ENCODE measurements at places on chromosomes 5 and 9.

DNA sequence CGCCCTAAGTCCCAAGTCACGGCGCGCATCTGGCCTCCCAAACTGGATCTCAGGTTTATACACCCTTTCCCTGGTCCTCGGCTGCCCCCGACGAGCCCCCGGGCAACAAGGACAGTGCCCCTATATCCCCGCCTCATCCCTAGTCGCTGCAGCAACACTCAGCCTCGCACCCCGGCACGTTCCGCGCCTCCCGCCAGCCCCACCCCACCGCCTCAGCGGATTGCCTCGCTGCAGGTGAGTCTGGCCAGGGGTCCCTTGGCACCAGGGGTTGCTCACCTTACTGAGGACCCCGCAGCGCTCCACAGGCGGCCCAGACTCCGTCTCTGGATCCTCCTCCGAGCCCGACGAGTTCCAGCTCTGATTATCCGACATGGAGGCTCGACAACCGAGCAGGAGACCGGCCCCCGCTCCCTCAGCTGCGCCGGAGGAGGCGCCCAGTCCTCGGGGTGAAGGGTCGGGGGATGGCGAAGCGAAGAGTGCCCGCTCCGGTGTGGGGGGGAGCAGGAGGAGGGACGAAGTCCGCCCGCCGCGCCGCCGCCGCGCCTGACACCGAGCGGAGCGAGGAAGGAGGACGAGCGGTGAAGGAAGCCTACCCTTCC lies 494 bp downstream of the CERT1 start:
- DNase-seq, result no peak

- DNase-seq, result no peak
Observed at GRCh38 chr5:97454015-97454414, 271.0 kb upstream of the RIOK2 start.

DNA sequence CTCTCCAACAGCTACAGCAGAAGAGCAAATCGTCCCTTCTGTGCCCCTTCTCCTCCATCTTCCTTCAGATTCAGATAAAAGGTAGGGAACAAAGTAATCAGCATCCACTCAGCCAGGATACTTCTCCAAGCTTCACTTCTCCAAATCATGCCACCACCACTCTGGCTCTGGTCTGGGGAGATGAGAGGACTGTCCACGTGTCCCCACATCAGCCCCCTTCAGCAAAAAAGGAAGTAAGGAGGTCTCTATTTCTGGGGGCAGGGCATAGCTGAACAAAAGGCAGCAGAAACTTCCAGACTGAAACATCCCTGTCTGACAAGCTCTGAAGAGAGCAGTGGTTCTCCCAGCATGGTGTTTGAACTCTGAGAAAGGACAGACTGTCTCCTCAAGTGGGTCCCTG lies 116.9 kb downstream of the C5orf15 start:
- no peak for DNase-seq

DNA sequence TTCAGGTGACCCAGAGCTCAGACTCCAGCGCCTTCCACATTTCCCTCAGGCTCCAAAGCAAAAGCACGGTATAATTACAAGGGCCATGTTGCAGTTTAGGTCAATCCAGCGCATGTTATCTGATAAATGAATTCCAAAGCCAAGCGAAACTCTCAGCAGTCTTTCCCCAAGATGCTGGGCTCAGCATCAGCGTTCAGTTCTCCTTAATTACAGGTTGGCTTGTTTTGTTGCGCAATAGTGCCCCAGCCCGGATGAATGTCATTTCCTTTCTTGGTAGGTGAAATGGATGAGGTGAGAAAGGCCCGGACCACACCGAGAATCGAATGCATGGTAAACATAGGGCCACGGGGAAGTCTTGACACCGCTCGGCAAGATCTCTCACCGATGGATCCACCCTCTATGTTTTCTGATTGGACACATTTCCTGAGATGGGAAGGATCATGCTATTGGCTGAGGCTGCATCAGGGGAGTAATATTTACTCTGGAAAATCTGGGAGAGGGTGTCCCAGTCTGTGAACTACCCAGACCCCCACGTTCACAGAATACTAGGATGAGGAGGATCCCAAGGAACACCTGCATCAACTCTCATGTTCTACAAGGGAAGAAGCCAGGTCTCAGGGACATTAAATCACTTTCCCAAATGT lies 221.2 kb upstream of the ANKRD55 start:
- DNase-seq, result no peak

GRCh38 chr9:37988041-37988440 lies 81.0 kb downstream of the SHB start:
- no peak for DNase-seq

DNA sequence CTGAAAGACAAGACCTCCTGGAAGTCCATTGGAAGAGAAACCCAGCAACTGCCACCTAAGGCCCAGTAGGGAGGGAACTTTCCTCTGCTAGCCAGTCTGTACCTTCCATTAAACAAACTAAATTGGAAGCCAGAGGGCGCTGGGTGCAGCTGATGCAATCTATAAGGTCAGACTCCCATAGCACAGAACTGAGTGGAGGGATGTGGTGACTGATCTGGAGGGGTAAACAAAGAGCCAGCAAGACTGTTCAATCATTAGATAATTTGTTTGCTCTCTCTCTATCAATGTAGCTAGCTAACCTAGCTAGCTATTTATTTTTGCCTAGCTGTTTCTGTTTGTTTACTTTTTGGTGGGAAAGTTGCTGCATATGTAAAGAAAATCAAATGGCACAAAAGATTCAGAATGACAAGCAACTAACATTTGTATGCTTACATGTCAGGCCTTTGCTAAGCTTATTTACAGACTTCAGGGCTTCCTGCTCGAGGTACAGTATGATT lies 291.8 kb upstream of the DAB2 start:
- DNase-seq, result peak; percentile 73

GRCh38 chr9:71748280-71748743 lies 20.0 kb downstream of the CEMIP2 start:
- peak; percentile 82 for DNase-seq

- DNase-seq, result no peak
Observed at GRCh38 chr5:6729386-6730310, 16.4 kb downstream of the TENT4A start.

DNA sequence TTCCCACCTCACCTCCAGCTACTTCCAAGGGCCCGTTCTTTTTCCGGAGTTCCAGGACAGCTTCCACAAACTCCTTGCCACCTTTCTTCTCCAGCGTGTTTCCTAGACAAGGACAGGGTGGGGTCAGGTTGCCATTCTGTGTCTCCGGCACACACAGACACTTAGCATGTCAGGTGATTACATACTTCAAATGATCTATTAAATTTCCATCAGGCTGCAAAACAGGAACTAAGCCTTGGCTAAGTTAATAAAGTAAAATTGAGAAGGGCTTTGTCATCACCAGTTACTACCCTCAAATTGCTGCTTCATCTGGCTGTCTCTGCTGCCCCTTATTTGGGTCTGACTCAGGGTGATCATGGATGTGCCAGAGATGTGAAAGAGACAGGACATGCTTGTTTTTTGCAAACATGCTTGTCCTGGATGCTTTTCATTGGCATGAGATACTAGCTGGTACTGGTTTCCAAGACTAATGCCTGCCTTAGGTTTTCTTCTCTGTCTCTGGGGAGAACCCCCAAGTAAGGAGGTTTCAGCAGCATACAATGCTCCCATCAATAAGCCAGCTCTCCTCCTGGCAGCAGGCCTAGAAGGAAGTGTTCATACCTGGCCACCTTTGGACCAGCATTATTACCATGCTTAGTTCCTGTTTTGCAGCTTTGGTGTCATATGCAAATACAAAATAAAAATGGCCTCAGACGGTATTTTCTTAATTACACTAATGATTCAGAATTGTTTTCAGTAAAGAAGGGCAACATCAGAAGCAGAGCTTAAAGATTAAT lies 52.9 kb downstream of the MACROH2A1 start:
- no peak for DNase-seq

- peak; percentile 14 for DNase-seq
Observed at GRCh38 chr9:126661521-126662251, 48.0 kb downstream of the LMX1B start.

GRCh38 chr5:74433255-74433895 lies 207.2 kb downstream of the ENC1 start:
- peak; percentile 60 for DNase-seq

- no peak for DNase-seq
Observed at GRCh38 chr9:132849185-132849706, 28.8 kb downstream of the AK8 start.

DNA sequence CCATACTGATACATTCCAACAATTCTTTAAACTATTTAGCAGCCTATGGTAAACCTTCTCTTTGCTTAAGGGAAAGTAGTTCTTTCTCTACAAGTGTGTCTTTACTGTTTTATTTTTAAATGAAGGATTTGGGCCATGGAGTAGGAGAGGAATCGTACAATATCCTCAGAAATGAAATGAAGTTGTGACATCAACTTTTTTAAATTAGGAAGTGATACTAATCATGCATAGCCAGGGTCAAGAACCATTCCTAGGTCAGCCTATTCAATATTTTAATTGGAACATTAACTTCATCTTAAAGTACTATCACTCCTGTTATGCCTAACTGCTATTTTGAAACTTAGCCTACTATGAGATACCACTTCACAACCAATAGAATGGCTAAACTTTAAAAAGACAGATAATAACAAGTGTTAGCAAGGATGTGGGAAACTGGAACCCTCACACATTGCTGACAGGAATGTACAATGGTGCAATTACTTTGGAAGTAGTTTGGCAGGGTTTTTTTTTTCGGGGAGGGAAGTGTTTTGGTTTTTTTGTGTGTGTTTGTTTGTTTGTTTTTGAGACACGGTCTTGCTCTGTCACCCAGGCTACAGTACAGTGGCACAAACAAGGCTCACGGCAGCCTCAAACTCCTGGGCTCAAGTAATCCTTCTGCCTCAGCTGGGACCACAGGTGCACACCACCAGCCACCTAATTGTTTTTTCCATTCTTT lies 10.7 kb downstream of the AGTPBP1 start:
- DNase-seq, result no peak

- DNase-seq, result peak; percentile 97
Observed at GRCh38 chr5:141654298-141654697, 3.1 kb upstream of the FCHSD1 start.

- DNase-seq, result no peak
Observed at GRCh38 chr5:5800801-5801761, 378.6 kb downstream of the ICE1 start.

GRCh38 chr9:90299968-90300367 lies 342.7 kb downstream of the DIRAS2 start:
- DNase-seq, result no peak

GRCh38 chr5:80894083-80894482 lies 66.1 kb upstream of the RASGRF2 start:
- no peak for DNase-seq

DNA sequence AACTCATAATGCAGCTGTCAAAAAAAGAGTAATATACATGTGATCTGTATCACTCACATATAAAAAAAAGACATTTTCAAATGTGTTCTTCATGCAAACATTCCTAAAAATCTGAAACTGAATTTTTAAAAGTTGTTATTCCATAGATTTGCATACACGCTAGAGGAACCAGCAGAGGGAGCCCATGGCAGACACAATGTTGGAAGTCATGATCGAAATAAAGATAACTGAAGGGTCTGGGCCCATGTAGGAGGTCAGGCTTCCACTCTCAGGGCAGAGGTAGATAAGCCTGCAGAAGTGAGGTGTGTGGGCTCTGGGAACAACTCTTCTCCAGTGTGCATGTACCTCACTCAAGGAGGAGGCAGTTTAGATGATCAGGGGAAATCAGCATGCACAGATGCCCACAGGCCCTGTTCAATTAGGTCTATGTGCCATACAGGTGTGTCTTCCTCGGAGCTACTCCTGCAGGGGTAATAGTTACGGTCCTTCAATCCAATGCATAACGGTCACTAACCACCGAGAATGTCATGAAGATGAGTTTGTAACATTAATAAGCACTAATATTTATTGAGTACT lies 208.6 kb downstream of the EPB41L4A start:
- peak; percentile 18 for DNase-seq

DNA sequence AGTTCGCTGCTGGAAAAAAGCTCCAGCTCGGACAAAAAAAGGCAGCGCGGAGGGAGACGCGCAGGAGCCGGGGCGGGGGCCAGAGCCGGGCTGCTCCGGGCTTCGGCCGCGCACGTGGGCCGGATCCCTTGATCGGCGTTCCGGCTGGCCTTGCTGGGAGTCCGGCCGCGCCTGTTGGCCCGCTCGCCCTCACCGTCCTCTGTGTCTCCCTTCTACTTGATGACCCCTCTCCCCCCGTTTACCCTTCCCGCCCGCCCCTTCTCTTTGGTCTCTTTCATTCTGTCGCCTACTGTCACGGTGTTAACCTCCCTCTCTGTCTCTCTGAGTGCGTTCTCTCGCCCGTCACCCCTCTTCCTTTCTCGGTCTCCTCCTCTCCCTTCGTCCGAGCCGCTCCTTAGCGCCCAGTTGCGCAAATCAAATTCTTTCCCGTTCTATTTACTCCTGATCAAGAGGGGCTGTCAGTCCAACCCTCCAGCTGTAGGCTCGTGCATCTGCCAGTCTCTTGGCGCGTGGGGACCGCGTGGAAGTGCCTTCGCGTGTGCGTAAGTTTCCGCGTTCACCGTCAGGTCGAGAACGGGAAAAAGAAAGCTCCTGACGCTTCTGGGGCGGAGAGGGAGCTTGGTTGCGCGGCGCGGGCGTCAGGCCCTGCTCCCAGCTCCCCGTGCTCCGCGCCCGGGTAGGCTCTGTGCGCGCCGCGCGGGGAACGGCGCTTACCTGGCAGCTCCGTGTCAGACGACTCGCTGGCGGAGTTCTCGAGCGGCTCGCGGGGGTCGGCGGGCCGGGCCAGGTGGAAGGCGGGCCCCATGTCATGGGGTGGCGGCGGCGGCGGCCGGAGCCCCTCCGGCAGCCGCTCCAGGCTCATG lies 798 bp downstream of the PITX1 start:
- peak; percentile 58 for DNase-seq

GRCh38 chr9:99031319-99031718 lies 73.6 kb upstream of the TGFBR1 start:
- no peak for DNase-seq

GRCh38 chr5:92519811-92520632 lies 1061.0 kb downstream of the NR2F1-AS1 start:
- no peak for DNase-seq

DNA sequence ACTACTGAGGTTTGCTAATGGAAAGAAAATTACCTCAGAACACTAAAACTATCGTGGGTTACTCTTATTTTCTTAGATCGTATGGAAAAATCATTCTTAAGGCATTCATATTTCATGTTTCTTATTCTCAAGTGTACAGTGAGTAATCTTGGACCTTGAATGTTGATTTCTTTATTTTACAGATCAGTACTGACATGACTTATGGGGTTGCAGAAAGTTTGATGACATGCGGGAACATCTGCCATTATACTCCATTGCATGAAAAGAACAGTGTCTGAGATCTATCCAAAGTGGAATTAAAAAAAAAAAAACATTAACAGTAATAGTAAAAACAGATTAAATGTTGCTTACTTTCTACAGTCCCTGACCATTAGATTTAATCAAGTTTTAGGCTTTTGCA lies 1290.2 kb upstream of the WWC1 start:
- DNase-seq, result no peak

GRCh38 chr9:107653263-107653821 lies 163.8 kb upstream of the KLF4 start:
- no peak for DNase-seq

GRCh38 chr5:180142824-180143610 lies 66.0 kb downstream of the RASGEF1C start:
- DNase-seq, result no peak

GRCh38 chr5:122943050-122943698 lies 93.4 kb downstream of the PPIC start:
- DNase-seq, result no peak

All from EH (cell line).